NCI-H526 treated with DMSO at 0.1 percent for 48 hours (cell line): ENCODE measurements at places on chromosomes 12 and 14.

- DNase-seq: no peak
Observed at GRCh38 chr14:93533437-93533836, 102.7 kb downstream of the UNC79 start.

GRCh38 chr14:61355892-61356325 is 34.5 kb downstream of the PRKCH start:
- no peak for DNase-seq

GRCh38 chr12:26795910-26796309 is 37.1 kb downstream of the ITPR2 start:
- no peak for DNase-seq

DNA sequence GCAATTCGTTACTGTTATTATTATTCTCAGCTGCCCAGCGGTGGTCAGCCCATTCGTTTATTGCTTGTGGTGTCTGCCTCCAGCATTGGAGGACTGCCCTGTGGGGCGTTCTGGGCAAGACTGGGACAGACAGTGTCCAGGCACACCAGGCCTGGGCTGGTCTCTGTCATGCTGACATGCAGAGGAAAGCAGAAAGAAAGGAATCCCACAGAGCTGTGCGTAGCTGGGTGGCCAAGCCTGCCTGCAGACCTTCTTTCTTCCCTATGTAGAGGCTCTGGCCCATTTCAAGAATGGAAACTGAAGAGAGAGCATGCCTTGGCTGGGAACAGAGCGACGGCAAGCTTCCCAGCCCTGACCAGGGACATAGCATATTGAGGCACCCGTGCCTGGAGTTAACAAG is 525.3 kb upstream of the TBX3 start:
- DNase-seq: no peak

DNA sequence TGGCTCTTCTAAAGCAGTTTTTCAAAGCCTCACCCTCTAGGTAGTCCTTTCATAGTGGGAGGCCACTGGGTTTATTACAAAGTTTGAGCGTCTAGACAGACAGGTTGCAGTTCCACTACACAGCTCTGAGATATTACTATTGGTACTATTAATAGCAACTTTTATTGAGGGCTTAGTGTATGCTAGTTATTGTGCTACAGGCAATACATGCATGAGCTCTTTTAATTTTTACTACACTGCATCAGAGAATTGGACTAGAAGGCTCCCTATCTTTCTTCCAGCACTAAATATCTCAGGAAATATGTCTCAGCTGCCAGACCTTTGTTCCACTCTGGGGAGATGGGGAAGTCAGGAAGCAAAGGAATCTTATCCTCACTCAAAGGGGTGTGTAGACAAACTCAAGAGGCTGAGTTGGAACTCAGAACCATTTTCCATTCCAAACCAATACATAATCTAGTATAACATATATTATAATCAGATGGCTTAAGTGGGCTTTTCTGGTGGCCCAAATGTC is 161.8 kb upstream of the SLC38A2 start:
- no peak for DNase-seq

- no peak for DNase-seq
Observed at GRCh38 chr12:69512820-69513219, 42.6 kb downstream of the FRS2 start.

GRCh38 chr12:45284096-45284901 is 68.4 kb downstream of the ANO6 start:
- no peak for DNase-seq

- peak; percentile 93 for DNase-seq
Observed at GRCh38 chr14:89296281-89296745, 120.7 kb downstream of the FOXN3 start.
